ENCODE measurements at places on chromosomes 2 and 18. TPM values are rescaled to one million over a fixed set of nuclear protein-coding genes. Genes with fewer than 3 reads are reported as not detected.

Gene DSG4
- total RNA-seq, result not detected

Gene LRRC30
- not detected for total RNA-seq

Gene ZNF236
- total RNA-seq, result 9.7 TPM

Gene TRIP12
- 79.4 TPM for total RNA-seq

Gene LTBP1
- total RNA-seq, result 295 TPM

Gene CGREF1
- total RNA-seq, result 3.5 TPM

Gene HMSD
- total RNA-seq, result not detected

Gene FKBP1B
- total RNA-seq, result not detected

Gene ARHGAP25
- total RNA-seq, result 8.3 TPM

DNA sequence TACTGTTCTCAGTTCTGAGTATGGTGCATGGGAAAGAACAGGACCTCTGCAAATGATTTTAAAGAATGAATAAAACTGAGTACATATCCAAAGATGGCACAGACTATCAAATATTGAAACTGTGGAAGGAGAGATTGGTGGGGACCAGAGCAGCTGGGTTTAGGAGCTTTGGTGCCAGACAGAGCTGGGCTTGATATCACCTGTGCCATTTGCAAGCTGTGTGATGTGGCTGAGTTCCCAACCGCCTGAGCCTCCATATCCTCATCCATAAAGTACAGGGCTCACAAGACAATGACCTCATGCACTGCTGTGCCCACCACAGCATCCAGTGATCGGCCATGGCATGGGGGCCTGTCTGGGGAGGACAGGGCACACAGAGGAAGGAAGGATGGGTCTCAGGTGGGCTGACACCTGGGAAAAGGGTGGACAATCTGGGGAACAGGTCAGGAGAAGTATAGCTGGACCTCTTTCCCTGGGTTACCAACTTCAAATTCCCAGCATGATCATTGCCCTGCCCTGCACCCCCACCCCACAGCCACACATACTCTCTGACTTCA, 83.9 kb upstream of the RAB6C start:
- DNase-seq, result peak; percentile 47

DNA sequence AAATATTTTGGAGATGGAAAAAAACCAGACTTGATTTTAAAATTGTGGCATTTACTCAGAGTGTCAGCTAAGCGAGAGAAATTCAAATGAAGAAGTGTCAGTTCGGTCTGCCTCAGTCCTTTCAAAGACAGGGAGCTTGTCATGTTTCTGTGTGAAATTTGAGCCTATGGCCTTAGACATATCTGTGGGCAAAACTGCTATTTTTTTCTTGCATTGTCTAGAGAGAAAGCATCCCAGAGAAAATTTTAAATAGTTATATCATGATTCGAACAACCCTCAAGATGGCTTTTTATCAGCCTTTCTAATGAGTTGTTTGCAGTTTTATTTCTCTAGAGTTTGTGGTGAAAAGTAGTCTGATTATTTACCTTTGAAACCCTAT, 50.2 kb upstream of the KCNE4 start:
- no peak for DNase-seq

GRCh38 chr2:223477318-223477717, 124.8 kb downstream of the SCG2 start:
- DNase-seq, result no peak

- DNase-seq, result no peak
Measured at GRCh38 chr2:75194184-75194868, 5.0 kb downstream of the TACR1 start.

GRCh38 chr2:142462306-142462705, 331.5 kb upstream of the LRP1B start:
- no peak for DNase-seq

DNA sequence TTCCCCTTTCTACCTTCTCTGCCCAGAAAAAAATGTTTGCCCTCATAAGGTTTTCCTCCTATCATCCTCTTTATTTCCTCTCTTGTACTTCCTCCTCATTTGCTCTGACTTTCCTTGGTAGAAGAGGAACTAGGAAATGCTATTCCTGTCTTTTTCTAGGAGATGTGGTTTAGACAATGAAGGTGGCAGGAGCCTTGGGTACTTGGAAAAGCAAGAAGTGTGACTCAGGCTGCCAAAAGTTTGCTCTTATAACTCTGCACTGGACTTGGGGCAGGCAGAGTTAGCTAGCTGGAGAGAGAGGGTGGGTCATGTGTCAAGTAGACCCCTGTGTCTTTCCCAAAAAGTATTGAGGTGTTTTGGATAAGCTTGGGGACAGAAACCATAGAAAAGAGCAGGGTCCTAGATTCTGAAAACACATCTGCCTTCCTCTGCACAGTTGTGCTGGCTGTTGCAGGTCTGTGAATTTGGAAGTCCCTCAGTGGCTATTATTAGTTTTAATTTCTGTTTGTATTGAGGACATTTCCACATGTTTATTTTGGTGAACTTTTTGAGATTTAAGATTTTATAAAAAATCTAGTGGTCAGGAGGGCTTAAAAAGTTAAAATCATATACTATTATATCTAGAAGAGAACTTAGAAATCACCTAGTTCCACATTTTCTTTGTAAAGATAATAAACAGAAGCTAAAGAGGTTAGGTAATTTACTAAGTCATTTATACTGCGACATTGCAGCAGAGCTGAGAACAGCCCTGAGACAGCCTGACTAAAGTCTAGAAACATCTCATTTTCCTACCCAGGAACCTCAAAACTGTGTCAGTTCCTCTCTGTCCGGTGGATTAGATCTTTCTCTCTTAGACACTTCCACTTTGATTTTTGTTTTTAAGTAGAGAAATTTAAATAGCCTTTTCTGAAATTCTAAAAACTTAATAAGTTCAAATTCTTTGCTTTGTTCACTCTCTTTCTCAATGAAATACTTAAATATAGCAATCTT, 16.0 kb downstream of the INSIG2 start:
- DNase-seq, result no peak

DNA sequence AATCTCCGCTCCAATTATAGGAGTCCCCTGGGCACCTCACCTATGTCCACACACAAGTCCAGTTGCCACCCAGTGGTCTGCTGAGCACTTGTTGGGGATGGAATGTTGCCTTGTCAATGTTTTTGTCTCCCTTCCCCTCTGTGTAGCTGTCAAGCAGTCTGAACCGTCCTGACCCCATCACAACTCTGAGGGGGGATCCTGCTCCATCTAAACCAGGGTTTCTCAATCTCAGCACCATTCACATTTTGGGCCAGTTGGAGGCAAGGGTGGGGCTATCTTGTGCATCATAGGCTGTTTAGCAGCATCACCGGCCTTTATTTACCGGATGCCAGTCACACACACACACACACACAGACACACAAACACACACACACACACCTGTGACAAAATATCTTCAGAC, 53.0 kb downstream of the CYP26B1 start:
- no peak for DNase-seq

GRCh38 chr2:47046271-47046670, 108.8 kb downstream of the STPG4 start:
- DNase-seq, result no peak

GRCh38 chr2:239917957-239918481, 107.1 kb downstream of the NDUFA10 start:
- no peak for DNase-seq

DNA sequence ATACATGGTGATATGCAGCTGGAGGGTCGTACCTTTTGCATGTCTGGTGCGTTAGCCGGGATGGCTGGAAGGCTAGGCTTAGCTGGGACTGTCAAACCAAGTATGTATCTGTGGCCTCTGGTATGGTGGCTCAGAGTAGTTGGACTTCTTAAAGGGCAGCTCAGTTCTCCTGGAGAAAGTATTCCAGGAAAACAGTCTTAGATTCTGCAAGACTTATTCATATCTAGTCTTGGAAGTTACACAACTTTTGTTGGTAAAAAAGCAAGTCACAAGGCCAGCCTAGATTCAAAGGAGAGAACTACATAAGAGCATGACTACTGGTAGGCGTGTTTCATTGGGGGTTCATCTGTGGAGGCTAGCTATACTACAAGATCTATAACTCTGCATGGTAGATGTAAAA, 45.5 kb downstream of the EML4 start:
- no peak for DNase-seq

- no peak for DNase-seq
Measured at GRCh38 chr2:237351046-237351445, 62.9 kb downstream of the COL6A3 start.

- DNase-seq, result no peak
Measured at GRCh38 chr18:57869221-57869620, 66.1 kb upstream of the ATP8B1 start.

Measured in ascending aorta (tissue), 2 donors.